ENCODE measurements at places on chromosomes 3 and 15.

GRCh38 chr3:53069422-53070068 is 23.7 kb upstream of the SFMBT1 start:
- no peak for DNase-seq

- DNase-seq = no peak
These were observed 755.5 kb upstream of the SEMA6D start for GRCh38 chr15:46961795-46962194.

GRCh38 chr3:175411946-175412345 is 552.8 kb downstream of the NAALADL2 start:
- DNase-seq = no peak

DNA sequence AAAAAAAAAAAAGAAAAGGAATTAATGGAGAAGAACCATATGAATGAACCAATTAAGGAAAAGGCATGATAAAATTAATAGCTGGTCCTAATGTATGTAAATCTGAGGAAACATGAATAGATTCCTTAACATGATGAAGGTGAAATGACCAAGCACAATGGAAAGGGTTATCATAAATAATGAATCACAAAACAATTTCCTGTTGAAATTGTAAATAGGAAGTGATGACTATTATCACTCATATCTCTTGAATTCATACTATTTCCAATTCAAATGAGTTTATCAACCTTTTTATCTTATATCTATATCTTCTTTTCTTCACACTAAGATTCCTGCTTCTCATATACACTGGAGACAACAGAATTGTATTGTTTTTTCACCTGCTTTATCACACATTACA is 32.0 kb downstream of the AADACL2 start:
- DNase-seq = no peak

GRCh38 chr15:60339236-60339635 is 58.5 kb downstream of the ANXA2 start:
- no peak for DNase-seq

- no peak for DNase-seq
These were observed 167.6 kb downstream of the ABHD5 start for GRCh38 chr3:43858294-43858701.

- no peak for DNase-seq
These were observed 5.7 kb downstream of the MORF4L1 start for GRCh38 chr15:78878356-78878755.

DNA sequence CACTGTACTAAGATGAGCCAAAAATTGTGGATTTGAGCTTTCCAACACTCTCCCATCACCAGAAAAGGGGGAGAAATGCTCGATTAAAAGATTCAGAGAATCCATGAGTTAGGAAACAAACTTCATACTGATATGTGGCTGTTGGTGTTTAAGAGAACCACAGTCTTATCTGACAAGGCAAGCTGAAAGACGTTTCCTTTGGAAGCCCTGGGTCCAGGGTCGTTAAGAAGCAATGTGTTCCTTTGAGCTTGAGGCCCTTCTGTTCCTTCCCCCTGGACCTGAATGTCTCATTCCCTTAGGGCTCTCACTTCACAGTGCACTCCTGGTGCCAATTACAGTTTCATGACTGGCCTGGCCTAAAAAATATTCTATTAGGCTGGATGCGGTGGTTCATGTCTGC is 524.8 kb upstream of the PPP2R3A start:
- DNase-seq = no peak

- no peak for DNase-seq
These were observed 11.1 kb upstream of the ROPN1B start for GRCh38 chr3:125957674-125958510.

GRCh38 chr15:74823324-74823723 is 3.1 kb upstream of the CPLX3 start:
- no peak for DNase-seq

DNA sequence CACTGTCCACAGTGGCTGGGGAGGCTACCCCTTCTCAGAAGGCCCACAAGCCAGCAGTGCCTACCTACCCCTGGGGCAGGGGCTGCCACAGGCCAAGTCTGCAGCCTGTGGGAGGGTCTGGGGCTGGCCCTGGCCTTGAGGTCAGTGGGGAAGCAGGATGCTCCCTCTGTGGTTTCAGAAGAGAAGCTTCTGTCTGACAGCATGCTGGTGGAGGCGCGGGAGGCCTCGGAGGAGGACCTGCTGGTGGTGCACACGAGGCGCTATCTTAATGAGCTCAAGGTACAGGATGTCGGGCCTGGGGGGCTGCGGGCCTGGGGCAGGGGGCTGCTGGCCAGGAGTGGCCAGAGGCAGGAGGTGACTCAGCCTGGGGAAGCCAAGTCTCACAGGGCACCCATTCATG is 3.2 kb downstream of the HDAC11 start:
- no peak for DNase-seq

- DNase-seq = no peak
These were observed 37.5 kb upstream of the CLRN1 start for GRCh38 chr3:151009981-151010380.

- no peak for DNase-seq
These were observed 39.0 kb upstream of the IGF1R start for GRCh38 chr15:98609144-98609852.

Measured in amygdala (tissue), 56 donors.